ENCODE measurements at places on chromosomes 5 and 9.

DNA sequence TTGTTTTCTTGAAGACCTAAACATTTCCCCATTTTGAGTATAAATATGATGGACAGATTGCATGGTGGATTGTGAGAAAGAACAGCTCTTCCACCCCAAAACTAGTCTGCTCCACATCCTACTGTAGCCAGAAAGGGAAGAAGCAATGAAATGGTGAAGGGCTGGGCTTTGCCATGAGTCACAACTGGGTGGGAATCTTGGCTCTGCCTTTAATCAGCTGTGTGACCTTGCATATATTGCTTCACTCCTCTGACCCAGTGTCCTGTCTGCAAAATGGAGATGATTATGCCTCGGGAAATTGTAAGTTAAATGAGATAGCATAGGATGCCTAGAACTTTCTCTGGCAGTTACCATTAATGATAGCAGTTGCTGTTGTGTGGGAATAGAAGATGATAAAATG lies 101.9 kb downstream of the PDE8B start:
- no peak for DNase-seq

DNA sequence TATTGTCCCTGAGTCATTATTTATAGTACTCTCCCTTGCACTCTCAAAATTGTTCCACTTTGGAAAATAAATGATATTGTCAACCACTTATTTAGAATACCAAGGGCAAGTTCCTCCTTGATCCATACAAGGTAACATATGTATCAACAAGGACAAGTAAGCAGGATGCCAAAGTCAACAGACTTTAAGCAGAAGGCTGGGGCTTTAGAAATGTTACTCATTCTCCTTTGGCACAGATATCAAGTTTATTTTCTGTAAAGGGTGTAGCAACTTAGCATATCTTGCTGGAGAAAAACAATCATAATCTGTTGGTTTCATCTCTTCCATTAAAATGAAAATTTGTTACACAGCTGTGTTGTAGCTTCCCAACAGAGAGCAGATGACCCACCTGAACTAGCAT lies 248.7 kb upstream of the SLC30A5 start:
- DNase-seq = no peak

DNA sequence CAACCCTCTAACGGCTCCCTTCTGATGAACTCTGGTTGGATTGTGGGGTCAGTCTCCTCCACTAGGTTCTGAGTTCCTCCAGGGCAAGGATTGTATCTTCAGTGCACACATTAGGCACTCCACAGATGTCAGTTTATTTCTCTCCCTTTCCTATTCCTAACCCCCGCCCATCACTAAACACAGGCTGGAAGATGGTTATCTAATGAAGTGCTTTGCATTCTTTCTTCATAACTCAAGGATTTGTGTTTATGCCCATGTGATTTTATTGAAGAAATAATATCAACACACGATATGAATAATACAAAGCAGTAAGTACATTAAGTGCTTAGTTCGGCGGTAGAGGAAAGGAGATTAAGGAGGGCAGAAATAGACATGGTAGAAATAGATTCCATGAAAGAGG lies 4.4 kb upstream of the CREBRF start:
- DNase-seq = no peak

DNA sequence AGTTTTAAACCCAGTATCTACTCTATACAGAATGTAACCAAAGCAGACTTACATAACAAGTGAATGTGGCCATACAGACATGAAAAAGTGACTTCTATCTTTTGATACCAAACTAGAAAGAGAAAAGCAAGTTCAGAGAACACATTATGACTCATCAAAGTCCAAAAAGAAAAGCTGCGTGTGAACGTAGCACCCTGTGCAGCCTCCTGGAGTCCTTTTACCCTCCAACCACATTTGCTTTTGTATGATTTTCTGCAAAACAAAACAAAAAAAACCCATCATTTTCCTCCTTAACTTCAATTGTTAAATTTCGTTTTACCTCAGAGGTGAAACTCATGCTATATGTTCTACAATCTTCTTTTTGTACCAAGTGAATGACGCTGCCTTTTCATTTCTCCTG lies 2.8 kb upstream of the SMARCA2 start:
- no peak for DNase-seq

DNA sequence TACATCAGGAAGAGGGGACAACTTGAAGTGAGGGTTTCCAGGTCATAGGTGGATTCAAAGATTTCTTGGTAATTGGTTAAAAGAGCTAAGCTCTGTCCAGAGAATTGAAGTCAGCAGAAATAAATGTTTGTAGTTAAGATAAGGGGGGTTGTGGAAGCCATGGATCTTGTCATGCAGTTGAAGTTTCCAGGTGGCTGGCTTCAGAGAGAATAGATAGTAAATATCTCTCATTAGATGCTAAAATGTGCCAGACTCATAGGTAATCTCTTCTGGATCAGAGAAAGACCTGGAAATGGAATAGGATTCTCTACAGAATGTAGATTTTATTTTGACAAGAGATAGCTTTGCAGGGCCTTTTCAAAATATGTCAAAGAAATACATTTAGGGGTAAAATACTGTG lies 491.7 kb downstream of the PRR16 start:
- no peak for DNase-seq

- DNase-seq = no peak
Measured at GRCh38 chr5:121755266-121755665, 96.4 kb upstream of the FTMT start.

GRCh38 chr9:93132946-93133680 lies 938 bp downstream of the NINJ1 start:
- DNase-seq = no peak

- no peak for DNase-seq
Measured at GRCh38 chr5:83322273-83322924, 149.1 kb upstream of the VCAN start.

GRCh38 chr9:660227-660626 lies 181.3 kb upstream of the DMRT1 start:
- no peak for DNase-seq

GRCh38 chr9:75532233-75533050 lies 358.0 kb upstream of the PCSK5 start:
- no peak for DNase-seq

GRCh38 chr9:94622087-94622800 lies 17.1 kb downstream of the FBP1 start:
- DNase-seq = no peak

GRCh38 chr5:15334551-15335266 lies 165.3 kb upstream of the FBXL7 start:
- no peak for DNase-seq

DNA sequence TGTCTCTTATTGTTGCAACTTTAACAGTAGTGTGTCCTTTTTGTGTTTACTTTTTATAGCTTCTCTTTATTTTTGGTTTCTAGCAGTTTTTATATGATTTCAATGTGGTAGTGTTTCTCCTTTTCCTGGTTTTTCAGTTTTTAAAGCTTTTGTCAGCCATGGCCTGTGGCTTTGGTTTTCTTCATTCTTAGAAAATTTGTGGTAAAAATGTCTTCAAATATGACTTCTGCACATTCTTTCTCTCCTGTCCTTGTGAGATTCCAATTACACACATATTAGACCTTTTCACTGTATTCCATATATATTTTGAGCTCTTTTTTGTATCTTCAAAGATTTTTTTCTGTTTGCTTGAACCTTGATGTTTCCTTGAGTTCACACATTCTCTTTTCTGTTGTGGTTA lies 180.5 kb downstream of the CNTLN start:
- no peak for DNase-seq

- DNase-seq = no peak
Measured at GRCh38 chr5:142012792-142013388, at the start of gene GNPDA1. Gene GNPDA1, minus strand, starts transcription at chr5:142013027. Its CDS starts 992 bp downstream, at chr5:142012035.

DNA sequence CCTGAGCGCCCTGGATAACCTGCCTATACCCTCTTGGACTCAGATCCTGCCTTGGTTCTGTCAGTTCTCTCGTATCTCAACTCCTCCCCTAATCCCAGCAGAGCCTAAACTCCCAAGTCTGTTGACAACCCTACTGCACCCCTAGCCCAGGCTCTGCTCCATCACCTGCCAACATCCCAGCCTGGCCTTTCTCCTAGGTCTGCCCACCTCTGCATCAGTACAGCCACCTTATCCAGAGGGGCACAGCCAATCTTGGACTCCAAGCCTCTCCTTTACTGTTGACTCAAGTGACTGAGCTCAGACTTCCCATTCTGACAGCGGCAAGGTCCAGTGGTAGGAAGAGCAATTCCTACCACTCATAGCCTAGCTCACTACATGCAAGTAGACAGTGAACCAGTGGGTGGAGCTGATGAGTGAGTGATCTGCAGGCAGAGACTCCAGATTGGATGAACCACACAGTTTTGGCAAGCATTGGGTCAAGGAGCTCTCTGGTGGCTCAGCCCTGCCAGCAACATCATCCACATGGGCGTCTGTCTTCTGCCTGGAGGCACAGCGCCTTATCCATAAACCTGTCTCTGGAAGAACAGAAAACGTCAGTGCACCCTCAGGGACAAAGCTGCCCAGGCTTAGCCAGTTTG lies 26.5 kb downstream of the TRMO start:
- DNase-seq = no peak

- no peak for DNase-seq
Measured at GRCh38 chr5:169411786-169412430, 111.0 kb upstream of the SLIT3 start.

DNA sequence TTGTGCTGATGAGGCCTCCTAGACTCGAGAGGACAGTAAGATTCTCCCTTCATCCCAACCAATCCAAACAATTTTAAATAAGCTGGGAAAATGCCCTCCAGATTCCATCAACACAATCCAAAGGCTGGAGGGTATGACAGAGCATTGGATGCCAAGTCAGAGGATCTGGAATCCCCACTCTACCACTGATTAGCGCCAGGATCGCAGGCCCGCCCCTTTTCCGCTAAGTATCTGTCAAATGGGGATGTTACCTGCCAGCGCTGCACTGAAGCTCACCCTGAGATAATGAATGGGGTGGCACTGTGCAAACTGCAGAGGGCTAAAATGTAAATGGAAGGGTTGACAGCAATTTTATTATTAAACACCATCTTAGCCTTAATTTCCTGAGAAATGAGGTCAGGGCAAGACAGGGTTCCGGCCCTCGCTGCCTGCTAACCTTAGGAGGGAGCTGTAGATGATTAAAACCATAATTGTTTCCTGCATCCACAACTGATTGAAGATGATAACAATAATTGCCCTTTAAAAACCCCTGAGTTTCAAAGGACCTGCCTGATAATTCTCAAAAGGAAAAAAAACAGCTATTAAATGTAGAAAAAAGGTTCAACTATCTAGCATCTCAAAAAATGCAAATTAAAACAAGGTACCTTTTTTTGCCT lies 31.6 kb upstream of the GABBR2 start:
- DNase-seq = no peak
